Stimulated activated CD8-positive, alpha-beta memory T cell treated with anti-CD3 and anti-CD28 coated beads, Interleukin-15, amount 100 ng/mL, for 4 hours (primary cell): ENCODE measurements at places on chromosomes 6 and 20.

GRCh38 chr20:1783245-1783644, 112.0 kb upstream of the SIRPA start:
- DNase-seq, result no peak

GRCh38 chr20:44745598-44746366, at the start of gene KCNK15:
KCNK15 (plus strand) TSS chr20:44745865; CDS start chr20:44745911, 46 bp downstream.
- peak; percentile 24 for DNase-seq

DNA sequence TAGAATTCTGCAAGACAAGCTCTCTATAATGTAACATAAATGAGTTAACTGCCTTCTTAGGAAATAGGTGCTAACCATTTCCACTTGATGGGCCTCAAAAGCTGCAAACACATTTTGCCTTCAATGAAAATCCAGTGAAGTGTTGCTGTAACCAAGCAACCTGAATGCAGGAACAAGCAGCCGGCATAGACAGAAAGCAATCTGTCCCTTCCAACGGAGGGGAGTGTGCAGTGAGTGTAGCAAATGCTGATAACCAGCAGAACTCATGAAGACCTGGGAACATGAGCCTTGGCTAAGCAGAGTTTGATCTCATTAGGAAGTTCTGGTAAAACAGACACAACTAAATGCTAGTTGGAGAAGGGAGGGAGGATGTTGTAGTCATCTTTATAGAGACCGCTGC, 697.8 kb downstream of the KIF16B start:
- no peak for DNase-seq

DNA sequence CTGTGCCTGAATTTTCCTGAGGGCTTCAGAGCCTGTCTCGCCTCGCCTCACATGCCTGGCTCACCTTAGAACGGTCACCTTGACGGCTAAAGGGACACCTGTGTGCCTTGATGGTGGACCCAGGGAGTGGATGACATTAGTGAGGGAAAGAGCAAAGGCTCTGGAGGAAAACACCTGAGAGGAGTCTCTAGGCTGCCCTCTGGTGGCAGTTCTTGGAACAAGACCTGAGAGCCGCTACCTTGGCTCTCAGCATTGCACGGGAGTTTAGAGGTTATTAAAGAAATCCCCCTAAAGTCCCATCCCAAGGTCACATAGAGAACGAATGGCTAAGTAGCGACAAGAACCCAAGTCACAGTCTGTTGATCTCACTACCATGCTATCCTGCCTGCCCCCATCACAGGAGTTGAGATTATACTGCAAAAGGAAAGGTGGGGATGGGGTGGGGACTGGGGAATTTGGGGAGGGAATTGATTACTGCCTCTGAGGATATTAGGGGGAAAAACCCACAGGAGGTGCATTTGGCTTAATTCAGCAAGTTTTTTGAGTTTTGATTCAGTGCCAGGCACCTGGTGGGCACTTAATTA, 7.9 kb upstream of the CDSN start:
- peak; percentile 19 for DNase-seq

DNA sequence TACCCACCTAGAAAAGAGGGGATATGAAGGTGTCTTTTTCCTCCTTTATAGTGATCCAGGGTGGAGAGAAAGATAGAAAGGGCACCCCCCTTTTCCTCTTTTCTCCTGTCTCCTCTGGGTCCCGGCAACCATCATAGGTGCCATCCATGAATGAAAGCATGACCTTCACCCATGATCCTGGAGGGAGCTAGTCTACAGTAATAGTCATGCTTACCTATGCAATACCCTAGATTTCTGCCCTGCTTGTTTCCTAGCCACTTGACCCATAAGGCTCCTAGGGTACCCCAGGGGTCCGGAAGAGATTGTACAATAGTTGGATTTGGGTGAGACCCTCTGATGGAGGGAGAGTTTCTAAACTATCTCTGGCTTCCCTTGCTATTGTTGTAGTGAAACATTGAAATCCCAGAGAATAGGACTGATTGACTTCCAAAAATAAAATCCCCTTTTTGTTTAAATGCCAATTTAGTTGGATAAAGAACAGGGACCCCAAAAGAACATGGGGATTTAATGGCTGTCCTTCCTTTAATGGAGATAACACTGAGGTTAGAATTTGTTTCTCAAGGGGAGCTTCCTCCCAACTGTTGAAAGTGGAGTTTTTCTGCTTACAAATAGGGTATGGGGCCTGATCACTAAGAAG, 366.8 kb upstream of the KHDRBS2 start:
- no peak for DNase-seq

- DNase-seq, result no peak
Observed at GRCh38 chr6:76702187-76702586, 629.7 kb upstream of the IMPG1 start.

- no peak for DNase-seq
Observed at GRCh38 chr6:56808871-56809359, 146.0 kb upstream of the BEND6 start.

DNA sequence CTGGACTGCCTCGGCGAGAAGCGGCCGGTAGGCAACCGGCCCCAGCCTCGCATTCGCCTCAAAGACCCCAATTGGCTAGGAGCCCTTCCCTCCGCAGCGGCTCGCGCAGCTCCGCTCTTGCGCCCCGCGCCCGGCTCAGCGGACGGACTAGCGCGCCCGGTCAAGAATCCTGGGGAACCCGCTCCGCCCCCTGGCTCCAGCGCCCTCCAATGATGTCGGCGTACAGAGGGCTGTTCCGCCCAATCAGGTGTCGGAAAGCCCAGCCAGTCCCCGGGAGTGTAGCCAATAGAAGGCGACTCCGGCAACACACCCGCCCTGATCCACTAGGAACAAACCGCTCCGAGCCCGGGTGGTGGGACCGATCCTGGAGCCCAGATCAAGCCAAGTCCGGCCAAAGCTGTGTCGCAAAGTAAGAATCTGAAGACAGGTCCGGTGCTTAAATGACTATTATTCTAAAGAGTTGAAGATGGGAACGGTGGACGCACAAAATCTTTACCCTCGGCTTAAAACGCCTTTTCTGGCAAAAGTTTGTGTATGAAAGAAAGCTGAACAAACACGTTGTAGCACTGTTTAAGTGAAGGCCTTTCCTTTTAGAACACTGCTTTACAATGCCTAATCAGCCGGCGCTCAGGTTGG, 132.2 kb downstream of the OGFRL1 start:
- DNase-seq, result no peak

DNA sequence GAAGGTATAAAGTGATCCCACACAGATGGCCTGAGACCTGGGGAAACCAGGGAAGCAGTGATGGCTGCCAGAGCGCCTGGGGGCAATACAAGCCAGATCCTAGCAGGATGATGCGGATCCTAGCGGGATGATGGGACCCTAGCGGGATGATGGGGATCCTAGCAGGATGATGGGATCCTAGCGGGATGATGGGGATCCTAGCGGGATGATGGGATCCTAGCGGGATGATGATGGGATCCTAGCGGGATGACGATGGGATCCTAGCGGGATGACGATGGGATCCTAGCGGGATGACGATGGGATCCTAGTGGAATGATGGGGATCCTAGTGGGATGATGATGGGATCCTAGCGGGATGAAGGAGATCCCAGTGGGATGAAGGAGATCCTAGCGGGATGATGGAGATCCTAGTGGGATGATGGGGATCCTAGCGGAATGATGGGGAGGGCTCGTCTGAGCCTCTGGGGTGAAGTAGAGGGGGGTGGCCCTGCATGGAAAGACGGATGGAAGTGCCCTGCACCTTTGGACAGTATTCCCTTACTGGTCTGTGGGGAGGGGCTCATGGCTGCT, 44.2 kb upstream of the CDH22 start:
- DNase-seq, result no peak

- no peak for DNase-seq
Observed at GRCh38 chr6:4802312-4802935, 26.2 kb downstream of the CDYL start.

- no peak for DNase-seq
Observed at GRCh38 chr20:59645271-59645670, 40.9 kb downstream of the PHACTR3 start.

DNA sequence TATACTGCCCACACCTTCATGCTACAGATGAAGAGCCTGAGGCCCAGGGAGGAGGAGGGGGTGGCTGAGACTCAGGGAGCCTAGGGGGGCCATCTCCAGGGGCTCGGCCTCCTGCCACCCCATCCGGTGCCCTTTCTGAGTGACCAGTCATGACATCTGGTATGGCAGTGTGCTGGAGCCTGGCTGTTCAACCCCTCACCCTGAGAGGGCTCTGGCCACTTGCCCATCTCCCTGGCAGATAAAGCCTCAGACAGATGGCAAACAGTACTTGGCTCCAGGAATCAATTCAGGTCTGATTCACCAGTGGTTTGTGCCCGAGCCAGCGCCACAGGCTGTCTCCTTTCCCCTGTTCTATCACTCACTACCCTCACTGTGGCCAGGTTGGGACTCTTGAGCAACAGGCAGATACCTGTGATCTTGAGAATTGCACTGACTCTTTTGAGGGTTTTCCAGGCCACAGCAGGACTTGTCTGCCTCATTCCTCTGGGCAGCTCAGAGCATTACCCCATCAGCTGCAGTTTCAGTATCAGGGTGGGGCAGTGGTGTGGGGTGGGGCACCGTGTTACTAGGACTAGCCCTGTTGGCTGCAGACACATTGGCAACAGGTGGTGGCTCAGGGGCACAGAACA, 22.8 kb downstream of the SRSF3 start:
- no peak for DNase-seq

DNA sequence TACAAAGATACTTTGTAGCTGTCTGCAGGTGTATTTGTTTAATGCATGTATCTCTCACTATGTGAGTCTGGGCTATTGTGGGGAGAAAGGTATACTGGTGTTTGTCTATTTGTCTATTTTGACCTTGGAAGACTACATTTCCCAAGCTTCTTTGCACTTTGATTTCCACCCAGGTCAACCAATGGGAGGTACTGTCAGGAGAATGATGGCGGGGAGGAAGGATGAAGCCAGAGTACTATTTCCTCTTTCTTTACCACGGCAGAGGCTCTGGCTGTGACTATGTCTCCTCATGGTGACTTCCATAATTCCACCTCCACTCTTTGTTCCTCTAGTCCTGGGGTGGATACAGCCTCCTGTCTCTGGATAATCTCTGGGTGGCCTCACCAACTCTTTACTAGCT, 23.1 kb downstream of the LBP start:
- no peak for DNase-seq

DNA sequence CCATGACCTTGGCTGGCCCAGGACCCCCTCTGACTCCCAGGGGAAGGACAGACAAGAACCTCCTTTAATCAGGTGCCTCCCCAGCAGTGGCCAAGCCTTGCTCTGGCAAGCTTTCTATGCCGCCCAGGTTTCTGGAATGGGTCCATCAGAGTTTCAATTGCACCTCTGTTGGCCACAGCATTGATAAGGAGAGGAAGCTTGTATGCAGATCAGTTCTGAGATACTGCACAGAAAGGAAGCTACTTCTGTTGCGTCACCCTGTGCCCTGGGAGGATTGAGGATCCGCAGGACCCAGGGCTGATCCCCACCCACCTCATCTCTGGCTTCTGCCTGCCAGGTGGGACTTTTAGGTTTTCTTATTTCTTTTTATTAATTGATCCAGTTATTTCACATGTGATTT, 167.2 kb downstream of the TFAP2C start:
- DNase-seq, result no peak

DNA sequence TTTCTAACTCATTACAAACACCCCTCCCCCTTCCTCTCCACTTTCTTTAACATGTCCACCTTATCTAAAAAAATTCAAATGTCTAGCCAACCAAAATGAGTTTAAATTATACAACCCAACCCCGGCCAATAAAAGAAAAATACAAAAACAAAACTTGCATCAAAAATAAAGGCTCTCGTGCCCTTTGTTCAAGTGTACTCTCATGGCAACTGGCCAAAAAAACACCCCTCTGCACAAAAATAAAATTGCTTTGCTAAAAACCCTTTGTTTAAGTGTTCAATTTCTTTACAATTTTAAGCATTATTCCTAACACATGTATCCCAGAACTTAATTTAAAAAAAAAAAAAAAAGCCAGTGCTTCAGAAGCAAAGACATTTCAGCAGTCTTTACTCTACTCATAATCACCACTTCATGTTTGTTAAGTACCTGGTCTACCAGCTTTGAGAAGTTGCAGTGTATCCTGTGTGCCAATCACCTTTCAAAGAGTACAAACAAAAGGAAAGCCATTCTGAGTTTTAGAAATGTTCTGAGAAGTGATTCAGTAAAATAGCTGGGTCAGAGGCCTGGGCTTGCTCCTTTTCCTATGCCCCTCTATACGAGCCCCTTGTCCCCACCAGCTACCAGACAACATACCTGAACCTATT, 87.5 kb downstream of the MDN1 start:
- no peak for DNase-seq

GRCh38 chr6:76803038-76803580, 660.2 kb downstream of the HTR1B start:
- DNase-seq, result no peak

DNA sequence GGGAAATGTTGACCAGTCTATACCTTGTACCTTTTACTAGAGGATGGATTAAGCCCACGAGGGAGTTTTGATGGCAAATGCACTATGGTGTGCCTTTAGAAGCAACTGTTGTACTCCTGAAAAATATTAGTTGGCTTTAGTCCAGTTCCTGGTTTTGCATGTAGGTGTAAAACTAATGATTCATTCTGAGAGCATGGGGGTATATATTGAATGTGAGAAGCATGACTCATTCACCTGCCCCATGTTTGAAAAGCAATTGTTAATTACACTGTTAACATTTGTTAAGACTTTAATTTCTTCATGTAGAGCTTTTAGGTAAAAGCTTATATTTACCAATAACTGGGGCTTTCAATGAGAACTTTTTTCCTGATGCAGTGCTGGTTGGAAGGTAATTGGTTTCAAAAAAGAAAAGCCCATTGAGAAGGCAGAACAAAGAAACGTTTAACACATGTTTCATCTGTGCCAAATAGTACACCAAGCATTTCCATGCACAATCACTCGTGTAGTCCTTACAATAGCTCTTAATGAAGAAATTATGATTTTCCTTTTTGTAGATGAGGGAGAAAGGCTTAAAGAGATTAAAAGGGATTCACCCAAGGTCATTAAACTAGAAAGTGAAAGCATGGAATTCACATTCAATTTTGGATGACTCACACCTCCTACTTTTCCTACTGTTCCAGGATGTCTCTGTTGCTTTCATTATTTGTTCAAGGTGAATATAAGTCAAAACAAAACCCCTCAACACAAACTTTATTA, 134.1 kb downstream of the CCDC170 start:
- no peak for DNase-seq

- DNase-seq, result no peak
Observed at GRCh38 chr6:156164701-156165452, 612.3 kb upstream of the ARID1B start.

DNA sequence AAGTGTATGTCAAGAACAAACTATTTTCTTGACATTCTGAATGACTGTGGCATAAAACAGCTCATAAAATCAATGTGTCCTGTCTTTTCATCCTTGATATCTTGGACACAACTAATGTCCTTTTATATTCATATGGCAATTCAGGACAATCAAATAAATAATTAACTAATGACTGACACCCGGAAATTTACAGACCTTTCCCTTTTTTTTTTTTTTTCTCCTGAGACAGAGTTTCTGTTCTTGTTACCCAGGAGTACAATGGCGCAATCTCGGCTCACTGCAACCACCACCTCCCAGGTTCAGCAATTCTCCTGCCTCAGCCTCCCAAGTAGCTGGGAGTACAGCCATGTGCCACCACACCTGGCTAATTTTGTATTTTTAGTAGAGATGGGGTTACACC, 107.1 kb upstream of the LGSN start:
- no peak for DNase-seq

GRCh38 chr20:46757754-46758678, 48.6 kb downstream of the SLC2A10 start:
- DNase-seq, result peak; percentile 9
